Urinary bladder (tissue), 4 donors: ENCODE measurements at places on chromosomes 1 and 21. TPM values are rescaled to one million over a fixed set of nuclear protein-coding genes. Genes with fewer than 3 reads are reported as not detected.
A peak's percentile ranks its signal among the peaks of the same experiment; 100 is the strongest.

Gene AMY2A
- not detected for total RNA-seq

DNA sequence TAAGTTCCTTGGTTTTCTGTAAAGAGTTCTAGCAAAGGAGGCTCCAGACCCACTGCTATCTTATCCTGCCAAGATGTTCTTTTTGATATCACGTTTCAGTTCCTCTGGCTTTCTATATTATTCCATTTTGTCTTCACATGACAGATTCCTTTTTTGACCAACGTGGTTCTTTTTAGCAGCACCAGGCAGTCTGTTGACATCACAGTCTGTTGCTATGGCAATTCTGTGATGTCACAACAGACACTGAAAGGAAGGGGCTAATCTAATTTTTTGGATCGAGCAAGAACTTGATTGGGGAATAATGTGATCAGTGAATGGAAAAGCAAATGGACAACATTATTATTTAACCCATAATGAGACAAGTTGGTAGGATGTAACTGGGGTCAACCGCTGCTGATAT lies 64.5 kb upstream of the GOLT1A start:
- DNase-seq: no peak

DNA sequence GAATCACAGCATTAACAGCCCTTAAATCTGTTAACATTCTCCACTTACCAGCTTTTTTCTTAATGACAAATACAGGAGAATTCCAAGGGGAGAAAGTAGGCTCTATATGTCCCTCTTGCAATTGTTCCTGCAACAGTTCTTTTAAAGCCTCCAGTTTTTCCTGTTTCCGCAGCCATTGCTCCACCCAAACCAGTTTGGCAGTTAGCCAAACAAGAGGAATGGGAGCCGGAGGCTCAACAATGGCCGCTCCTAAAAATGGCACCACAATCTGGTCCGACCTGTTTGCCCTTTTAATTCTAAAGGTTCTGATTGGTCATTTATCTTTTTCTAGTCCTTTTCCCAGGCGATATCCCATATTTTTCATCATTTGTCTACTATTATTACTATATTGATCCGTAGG lies 14.0 kb upstream of the L1TD1 start:
- DNase-seq: peak; percentile 43

- DNase-seq: no peak
These were observed 17.6 kb downstream of the COL8A2 start for GRCh38 chr1:36107394-36107793.

GRCh38 chr1:175649416-175649815 lies 94.0 kb downstream of the TNR start:
- no peak for DNase-seq

- no peak for DNase-seq
These were observed 75.8 kb upstream of the MCOLN3 start for GRCh38 chr1:85124091-85124490.

GRCh38 chr1:220943319-220943996 lies 64.2 kb downstream of the HLX start:
- no peak for DNase-seq

Gene NECAP2
- total RNA-seq: 46.0 TPM

DNA sequence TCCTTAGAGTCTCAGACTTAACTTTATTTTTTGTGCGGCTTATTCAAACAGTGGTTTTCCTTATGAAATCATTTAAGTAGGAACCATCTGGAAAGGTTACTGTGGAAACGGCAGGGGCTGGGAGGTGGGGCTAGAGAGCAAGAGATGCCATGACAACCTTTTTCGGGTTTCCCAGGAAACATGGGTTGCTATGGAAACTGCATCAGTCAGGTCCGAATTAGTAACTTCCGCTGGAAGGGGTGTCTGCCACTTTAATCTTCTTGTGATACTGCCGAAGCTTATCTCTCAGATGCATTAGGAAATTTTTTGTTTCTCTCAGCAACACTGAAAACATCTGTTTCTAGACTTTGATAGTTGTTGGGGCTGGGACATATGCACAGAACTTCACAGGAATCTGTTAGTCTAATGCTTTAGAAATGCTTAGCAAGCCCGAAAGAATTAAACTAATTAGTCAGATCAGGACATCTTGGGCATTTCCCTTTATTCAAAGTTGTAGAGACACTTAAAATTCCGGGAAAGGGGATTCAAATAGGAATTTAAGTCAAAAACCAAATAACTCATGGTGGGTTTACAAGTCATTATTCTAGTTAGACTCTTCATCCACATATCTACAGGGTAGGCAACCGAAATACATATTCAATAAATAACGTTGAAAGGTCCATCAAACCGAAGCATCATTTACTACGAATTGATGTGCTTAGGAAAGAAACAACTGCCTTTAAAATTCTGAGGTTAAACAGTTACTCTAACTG lies 2.6 kb downstream of the KCNA3 start:
- peak; percentile 33 for DNase-seq

DNA sequence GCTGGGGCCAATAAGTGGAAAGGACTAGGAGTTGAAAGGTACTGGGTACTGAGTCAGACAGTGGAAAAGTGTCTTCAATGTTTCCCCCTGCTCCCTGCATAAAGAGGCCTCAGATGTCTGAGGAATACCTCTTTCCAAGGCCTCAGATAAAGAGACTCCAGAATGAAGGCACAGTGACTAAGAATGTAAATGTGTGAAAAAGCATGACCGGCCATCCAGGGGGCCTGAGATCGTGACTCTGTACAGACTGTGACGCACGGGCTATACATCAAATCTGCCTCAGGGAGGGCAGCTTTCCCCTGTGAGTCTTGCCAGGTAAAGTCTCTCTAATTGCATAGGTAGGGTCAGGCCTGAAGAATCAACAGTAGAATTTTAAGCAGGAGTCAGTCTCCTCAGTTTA lies 1690.5 kb downstream of the KCNT2 start:
- DNase-seq: no peak

GRCh38 chr1:219432191-219432606 lies 180.7 kb downstream of the ZC3H11B start:
- DNase-seq: no peak

- no peak for DNase-seq
These were observed 431.0 kb downstream of the DPYD start for GRCh38 chr1:97489834-97490233.

Gene C1orf141
- total RNA-seq: not detected

Gene VAV3
- total RNA-seq: 24.2 TPM

- DNase-seq: no peak
These were observed 14.7 kb downstream of the HYI start for GRCh38 chr1:43438953-43439581.

Gene LRRC39
- total RNA-seq: 13.8 TPM

DNA sequence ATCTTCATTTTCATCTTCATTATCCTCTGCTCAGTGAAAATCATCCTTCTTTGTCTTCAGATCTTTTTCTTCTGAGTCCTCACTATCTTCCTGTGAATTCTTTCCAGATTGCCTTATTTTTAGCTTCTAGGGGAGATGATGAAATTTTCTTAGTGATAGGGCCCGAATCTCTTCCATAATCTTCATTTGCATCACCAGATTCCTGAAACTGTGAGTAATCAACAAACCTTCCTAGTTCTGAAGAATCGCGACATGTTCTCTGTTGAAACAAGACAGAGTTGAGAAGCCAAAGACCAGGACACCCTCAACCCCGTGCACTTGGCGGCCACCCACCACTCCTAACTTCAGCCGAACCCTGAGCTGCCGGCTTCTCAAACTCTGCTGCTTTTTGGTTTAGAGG lies 92.8 kb upstream of the CDC42BPA start:
- no peak for DNase-seq

DNA sequence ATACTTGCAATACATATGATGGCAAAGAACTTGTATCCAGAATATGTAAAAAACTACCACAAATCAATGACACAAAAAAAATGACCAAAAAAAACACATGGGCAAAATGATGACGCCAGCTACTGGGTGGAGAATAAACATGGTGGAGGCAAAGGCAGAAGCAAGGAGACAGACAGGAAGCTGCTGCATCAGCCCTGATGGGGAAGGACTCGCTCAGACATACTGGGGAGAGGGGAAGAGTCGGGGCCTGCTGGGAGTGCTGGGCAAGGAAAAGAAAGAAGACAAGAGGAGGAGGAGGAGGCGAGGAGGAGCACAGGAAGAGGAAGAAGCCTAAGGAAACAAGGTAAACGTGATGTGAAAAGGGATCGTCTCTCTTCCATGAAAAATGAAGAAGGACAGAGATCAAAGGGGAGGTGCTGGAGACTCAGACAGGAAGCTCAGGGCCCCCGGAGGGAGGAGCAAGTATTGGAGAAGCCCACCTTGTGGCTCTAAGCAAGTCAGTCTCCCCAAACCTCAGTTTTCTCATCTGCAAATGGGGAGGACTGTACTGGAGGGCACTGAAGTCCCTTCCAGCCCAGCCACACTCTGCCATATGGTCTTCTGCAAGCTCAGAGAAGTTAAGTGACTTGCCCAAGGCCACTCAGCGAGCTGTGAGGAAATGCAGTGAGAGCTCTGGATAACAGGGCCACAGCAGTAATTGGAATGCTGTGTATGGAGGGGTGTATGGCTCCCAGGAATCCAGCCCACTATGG lies 24.2 kb downstream of the OLFML2B start:
- no peak for DNase-seq

- no peak for DNase-seq
These were observed 203.4 kb upstream of the UBE2U start for GRCh38 chr1:64000021-64000420.

DNA sequence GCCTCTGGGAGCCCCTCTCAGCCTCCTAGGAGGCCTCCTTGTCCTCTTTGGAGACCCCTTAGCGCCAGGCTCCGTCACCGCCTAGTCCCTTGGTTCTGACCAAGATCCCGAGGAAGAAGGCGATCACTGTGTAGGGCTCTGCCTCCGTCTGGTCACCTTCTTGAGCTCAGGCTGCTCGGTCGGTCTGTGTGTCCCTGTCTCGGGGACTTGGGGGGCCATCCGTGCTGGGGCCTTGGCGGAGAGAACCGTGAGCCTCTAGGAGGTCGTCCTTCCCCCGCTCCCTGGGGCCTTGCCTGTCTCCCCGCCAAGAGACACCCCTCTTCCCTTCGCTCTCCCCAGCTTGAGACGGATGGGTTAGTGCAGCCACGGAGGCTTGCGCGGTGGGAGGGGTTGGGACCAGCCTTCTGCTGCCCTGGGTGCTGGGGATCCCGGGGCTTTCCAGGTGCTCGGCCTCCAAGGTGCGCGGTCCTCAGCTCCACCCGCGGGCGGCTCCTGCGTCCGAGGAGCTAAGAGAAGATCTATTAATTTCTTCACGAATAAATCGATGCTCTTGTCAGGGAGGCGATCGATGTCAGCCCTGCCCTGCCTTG lies 701 bp upstream of the INSRR start:
- DNase-seq: no peak
